HL-60 (cell line): ENCODE measurements at places on chromosomes 3 and 15.

DNA sequence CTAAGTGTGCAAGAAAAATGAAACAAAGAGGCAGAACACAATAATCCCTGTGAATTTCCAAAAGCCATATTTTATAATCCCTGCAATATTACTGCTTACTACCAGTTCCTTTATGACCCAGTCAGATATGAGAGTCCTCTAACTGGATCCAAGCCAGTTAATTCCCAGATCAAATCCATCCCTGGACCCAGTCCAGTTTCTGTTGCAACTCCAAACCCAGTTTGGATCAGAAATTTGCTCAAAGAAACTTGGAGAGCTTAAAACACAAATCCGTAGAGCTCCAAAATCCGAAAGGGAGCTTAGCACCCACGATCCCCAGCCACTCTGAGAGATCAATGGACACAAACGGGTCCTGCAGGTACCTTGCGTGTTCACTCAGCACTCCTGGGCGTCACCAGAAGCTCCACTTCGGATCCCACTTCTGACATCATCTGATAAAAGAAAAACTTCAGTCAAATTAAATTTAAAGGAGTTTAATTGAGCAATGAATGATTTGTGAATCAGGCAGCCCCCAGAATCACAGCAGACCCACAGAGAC, 32.6 kb upstream of the THUMPD3 start:
- DNase-seq, result no peak

- DNase-seq, result no peak
These were observed 341.7 kb downstream of the CLSTN2 start for GRCh38 chr3:140276703-140277102.

GRCh38 chr3:187769771-187770170, 24.5 kb upstream of the BCL6 start:
- no peak for DNase-seq

GRCh38 chr15:69763831-69764230, 311.2 kb downstream of the RPLP1 start:
- no peak for DNase-seq

GRCh38 chr3:59877263-59878037, 827.6 kb upstream of the CFAP20DC start:
- DNase-seq, result no peak

GRCh38 chr3:24367664-24368264, 126.9 kb downstream of the THRB start:
- DNase-seq, result no peak

GRCh38 chr3:128845778-128846485, 33.5 kb upstream of the ACAD9 start:
- peak; percentile 99 for DNase-seq

DNA sequence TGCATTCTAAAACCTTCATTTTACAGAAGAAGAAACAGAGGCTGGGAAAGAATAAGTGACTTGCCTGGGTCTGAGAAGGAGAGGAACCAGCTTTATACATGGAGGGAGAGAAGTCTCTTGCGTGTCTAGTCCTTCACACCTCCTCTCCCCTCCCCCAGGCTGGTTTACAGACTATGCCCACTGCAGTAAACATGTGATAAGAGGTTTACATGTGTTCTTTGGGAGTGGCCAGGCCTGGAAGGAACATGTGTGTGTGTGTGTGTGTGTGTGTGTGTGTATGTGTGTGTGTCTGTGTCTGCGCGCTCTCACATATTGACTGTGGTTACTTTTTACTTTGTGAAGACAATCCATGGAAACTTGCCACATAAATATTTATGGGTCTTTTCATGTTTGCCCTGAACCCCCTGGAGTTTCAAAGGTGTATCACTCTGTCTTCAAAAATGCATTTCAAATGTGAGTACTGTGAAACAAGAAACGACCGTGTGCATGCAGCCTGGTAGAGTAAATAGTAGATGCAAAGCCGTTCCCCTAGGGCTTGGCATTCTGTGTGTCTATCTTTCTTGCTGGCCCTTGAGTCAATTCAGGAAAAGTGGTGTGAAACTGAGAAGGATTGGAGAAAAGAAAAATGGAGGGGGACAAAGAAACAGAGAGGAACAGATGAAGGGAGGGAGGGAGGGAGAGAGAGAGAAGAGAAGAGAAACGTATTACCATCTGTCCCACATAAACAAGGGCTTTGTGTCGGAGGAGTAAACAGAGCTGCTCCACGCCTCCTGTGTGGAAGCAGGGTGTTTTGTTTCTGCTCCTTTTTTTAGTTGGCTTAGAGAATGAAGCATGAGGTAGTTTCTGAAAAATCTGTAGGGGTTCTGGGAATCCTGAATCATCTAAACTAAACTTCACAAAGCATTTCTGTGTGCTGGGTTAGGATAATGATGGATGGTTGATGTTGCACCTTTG, 51.7 kb downstream of the CLDN11 start:
- no peak for DNase-seq

- no peak for DNase-seq
These were observed 13.0 kb downstream of the ZIC1 start for GRCh38 chr3:147422196-147422595.

GRCh38 chr3:72977060-72977808, 19.4 kb upstream of the PPP4R2 start:
- DNase-seq, result peak; percentile 43

GRCh38 chr3:127438371-127438770, 150.5 kb upstream of the PRR20G start:
- DNase-seq, result no peak

GRCh38 chr3:169980055-169980454, 13.4 kb downstream of the SEC62 start:
- DNase-seq, result peak; percentile 62

- no peak for DNase-seq
These were observed 242.5 kb downstream of the CADPS start for GRCh38 chr3:62632510-62633294.

GRCh38 chr3:140384876-140385275, 293.0 kb upstream of the TRIM42 start:
- DNase-seq, result no peak

DNA sequence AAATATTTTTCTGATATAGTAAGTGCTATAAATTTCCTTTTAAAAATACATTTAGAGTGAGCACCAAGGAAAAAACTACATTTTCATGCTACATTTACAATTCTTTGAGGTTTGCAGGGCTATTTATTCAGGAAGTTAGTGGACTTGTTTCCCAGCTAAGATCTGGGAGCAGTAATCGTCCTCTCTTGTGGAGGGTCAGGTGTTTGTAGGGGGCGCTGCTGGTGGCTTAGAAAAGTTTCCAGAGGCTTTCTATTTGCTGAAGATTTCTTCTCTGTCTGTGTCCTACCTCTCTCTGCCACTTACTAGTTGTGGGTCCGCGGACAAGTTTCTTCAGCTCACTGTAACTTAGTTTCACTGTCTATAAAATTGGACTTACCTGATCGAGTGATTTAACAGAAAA, 163.9 kb downstream of the PEX5L start:
- DNase-seq, result no peak

DNA sequence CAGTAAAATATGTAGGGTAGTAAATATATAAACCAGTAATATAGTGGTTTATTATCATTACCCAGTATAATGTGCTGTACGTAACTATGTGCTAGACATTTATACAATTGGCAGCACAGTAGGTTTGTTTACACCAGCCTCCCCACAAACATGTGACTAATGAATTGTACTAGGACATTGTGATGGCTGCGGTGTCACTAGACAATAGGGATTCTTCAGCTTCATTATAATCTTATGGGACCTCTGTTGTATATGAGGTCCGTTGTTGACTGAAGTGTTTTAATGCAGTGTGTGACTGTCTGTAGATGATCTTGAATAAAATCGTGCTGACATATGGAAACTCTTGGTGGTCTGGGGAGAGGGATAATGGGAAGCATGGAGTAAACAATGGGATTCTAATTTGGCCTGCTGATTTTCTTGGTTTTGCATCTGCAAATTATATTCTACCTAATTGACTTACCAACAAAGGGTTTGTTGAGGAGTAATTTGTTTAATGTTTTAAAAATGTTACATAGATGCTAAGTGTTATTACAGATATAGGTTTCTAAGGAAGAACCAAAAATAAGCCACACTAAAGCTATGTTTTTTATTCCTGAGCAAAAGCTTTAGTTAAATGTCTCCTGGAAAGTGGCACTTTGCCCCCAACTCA, 496.5 kb upstream of the TBL1XR1 start:
- DNase-seq, result no peak

GRCh38 chr3:13821126-13821525, 58.7 kb downstream of the WNT7A start:
- no peak for DNase-seq

- peak; percentile 68 for DNase-seq
These were observed 87.2 kb downstream of the TGFBR2 start for GRCh38 chr3:30693470-30694120.

GRCh38 chr3:52600258-52600657, 63.9 kb downstream of the UQCC5 start:
- DNase-seq, result no peak

DNA sequence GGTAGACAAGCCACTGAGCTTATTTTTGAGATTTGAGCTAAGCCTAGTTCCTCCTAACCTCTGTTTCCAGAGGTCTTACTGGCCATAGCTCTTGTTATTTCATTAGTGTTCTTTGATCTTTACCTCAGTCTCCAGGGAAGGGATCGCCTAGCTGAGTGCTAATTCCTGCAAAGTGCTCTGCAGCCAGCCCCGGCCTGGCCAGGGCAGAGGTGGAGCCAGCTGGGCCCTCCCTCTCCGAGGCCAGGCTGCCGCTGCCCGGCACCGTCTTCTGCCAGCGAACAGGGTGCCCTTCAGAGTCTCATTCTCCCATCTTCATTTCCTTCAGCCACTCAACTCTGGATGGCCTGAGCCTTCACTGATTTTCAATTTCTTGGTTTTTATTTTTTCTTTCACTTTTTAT, 19.7 kb downstream of the FAN1 start:
- DNase-seq, result no peak

DNA sequence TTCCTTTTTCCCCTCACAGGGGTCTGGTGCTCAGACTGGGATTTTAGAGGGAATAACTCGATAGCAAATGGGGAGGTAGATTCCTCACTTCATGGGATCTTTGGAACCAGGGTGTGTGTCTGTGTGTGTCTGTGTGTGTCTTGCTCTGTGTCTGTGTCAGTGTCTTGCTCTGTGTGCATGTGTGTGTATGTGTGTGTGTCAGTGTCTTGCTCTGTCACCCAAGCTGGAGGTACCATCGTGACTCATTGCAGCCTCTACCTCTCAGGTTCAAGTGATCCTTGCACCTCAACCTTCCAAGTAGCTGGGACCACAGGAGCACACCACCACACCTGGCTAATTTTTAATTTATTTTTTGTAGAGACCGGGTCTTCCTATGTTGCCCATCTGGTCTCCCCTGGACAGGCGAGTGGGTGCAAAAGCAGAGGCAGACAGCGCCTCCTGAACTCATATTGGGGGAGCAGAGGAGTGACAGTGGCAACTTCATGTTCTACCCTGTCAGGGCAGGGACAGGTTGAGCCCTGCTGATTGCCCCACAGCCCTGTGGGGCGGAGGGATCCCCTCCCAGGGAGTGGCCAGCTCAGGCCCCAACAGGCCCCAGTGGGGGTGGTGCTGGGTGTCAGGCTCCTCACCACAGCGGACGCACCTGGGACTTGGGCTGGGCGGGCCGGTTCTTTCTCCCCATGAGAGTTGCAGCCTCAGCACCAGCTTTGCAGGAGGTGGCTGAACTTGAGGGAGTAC, 10.4 kb upstream of the SEMA4B start:
- no peak for DNase-seq

DNA sequence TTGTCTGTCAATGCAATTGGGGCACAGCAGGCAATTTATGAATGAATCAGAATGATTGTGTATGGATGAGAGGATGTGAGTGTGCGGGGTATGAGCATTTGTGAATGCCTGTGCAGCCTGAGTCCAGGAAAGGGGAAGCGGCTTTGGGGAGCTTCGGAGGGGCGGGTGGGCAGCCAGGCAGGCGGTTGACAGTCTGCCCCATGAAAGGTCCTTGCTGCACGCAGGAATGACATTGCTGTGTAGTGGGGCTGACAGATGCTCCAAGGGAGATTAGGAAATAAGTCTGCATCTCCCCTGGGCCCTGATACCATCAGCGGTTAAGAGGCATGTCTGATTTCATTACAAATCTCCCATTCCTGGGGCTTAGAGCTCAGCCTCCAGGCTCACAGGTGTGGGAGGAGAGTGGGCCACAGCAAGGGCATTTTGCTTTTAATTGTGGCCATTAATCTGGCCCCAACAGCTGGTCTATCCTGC, 26.4 kb upstream of the TSPAN3 start:
- no peak for DNase-seq

DNA sequence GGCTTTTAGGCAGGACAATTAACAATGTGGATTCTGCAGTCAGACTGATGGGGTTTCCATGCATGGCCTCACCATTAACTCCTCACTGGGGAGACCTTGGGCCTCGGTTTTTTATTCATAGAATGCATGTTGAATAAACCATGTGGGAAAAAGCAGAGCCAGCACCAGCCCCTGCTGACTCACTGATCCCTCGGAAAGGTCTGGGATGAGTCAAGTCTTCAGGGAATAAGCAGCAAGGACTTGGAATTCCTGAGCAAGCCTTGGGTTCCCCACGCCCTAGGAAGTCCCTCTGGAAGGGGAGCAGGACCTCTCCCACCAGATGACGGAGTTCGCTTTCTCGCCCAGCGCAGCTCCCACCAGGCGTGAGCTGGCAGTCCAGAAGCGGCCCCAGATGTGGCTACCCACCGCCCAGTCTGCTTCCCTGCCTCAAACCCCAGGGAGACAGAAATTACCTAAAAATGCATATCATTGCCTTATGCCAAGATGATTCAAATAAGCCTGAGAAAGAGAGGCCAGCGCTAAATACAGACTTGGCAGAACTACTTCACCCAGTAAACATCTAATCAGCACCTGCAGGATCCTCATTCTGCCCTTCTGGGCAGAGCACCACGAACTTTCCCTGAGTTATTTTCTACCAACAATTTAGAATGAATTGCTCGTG, 45.4 kb downstream of the BTD start:
- no peak for DNase-seq

DNA sequence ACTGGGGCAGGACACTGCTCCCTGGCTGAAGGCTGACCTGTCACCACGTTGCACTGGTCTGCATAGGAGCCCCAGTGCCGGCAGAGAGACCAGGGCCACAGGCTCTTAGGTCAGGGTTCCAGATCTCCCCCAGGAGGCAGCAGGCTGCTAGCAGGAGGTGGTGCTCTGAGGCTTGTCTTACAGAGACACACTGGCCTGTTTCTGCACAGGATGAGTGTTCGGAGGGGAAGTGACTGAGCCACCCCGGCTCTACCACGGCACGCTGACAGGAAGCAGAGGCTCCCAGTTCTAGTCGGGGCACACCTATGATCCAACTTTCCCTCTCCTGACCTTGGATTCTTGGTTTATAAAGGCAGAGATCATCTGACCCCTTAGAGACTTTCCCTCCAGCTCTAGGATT, 8.6 kb downstream of the FBXL22 start:
- peak; percentile 80 for DNase-seq

DNA sequence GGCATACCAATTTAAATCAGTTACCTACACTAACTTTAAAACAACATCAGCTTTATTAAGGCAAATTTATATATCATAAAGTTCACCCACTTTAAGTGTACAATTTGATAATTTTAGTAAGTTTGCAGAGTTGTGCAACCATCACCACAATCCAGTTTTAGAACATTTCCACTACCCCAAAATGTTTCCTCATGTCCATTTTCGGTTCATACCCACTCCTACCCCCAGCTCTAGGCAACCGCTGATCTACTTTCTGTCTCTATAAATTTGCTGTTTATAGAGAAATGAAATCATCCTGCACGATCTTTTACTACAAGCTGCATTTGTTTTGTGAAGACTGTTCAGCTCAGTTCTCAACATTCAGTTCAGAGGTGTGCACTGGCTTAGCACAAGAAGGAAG, 31.5 kb upstream of the FAM81A start:
- peak; percentile 13 for DNase-seq

GRCh38 chr15:67862750-67863441, 23.1 kb upstream of the RNU6-1 start:
- no peak for DNase-seq
